GM06990 (cell line): ENCODE measurements at places on chromosomes 4 and X.

DNA sequence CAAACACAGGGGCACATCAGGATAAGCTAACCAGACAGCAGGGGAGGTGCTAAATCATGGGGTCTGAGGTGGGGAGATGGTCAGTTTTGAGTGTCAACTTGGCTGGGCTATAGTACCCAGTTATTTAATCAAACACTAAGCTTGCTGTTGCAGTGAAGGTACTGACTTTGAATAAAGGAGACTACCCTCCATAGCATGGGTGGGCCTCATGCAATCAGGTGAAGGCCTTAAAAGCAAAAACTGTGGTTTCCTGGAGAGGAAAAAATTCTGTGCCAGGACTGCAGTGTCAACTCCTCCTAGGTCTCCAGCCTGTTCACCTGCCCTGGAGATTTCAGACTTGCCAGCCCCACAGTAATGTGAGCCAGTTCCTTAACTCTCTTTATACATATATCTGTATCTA is 12.6 kb upstream of the HSFX2 start:
- DNase-seq, result no peak

DNA sequence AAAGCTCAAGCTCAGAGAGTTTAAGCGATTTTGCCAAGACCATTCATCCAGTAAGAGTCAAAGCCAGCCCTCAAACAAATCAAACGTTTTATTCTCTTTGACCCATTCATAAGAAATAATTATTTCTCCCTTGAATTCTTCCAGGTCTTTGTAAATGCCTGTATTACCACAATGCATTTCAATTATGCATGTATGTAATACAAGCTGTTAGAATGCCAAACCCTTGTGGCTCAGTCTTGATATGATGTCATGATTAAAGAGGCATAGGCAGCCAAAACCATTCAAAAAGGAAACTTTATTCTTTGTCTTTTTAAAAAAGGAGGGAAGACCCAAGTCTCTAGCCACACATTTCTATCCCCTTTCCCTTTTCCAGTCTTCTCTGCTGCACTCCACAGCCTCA is 56.5 kb upstream of the PGM2 start:
- DNase-seq, result no peak

- DNase-seq, result no peak
Observed at GRCh38 chrX:150081076-150081475, 142.8 kb upstream of the EOLA2 start.

GRCh38 chrX:1821846-1822245 is 207.0 kb downstream of the ASMT start:
- DNase-seq, result no peak

GRCh38 chr4:12770351-12770750 is 713.8 kb downstream of the RAB28 start:
- DNase-seq, result no peak

GRCh38 chr4:6371271-6371670 is 101.1 kb downstream of the PPP2R2C start:
- DNase-seq, result no peak

DNA sequence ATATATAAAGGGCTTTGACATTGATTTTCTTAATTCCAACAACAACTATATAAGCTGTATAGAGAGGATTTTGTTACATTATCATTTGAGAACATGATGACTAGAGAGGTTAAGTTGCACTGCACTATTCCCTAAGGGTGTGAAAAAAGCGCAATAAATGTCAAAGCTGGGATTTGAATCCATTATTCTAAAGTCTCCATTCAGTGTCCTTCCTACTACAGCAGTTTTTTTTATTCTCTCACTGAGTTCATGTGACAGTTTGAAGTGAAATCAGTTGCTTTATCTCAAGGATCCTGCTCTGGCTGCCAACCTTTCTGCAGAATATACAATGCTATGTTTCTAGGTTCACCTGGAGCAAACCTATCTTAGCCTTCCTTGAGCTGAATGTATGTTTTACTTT is 177.5 kb downstream of the ANKRD50 start:
- no peak for DNase-seq

- no peak for DNase-seq
Observed at GRCh38 chr4:41943506-41943905, 8.3 kb downstream of the TMEM33 start.

DNA sequence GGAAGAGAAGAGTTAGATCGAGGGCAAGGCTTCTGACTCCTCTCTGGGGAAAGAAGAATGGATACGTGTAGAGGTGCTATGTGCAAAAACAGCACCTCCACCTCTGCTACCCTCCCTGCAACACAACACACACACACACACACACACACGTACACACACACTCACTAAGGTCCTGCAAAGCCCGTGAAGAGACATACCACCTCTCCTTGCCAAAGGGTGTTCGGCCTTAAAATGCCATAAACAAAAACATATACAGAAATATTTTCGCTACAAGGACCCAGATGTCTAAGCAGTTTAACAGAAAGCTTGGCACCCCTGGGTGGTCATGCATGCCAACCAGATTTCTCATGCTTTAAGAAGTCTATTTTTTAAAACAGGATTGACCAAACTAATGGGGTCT is 1.5 kb downstream of the TIFA start:
- no peak for DNase-seq
